ENCODE measurements at places on chromosomes 3 and 15. TPM values are rescaled to one million over a fixed set of nuclear protein-coding genes. Genes with fewer than 3 reads are reported as not detected.

Gene LARP6
- total RNA-seq: 118 TPM

Gene RTP1
- total RNA-seq: not detected

Gene SERPINI2
- total RNA-seq: not detected

Gene MON1A
- total RNA-seq: 14.4 TPM

Gene DPPA2
- not detected for total RNA-seq

Gene EIF4G1
- total RNA-seq: 540 TPM

Gene LRRC31
- not detected for total RNA-seq

Gene SAMD7
- total RNA-seq: not detected
